SIG-M5 (cell line): ENCODE measurements at places on chromosomes 7 and 10.

GRCh38 chr10:49207936-49208487 is 19.8 kb upstream of the TMEM273 start:
- DNase-seq, result no peak

GRCh38 chr7:107387128-107387527 is 82.7 kb upstream of the GPR22 start:
- DNase-seq, result no peak

DNA sequence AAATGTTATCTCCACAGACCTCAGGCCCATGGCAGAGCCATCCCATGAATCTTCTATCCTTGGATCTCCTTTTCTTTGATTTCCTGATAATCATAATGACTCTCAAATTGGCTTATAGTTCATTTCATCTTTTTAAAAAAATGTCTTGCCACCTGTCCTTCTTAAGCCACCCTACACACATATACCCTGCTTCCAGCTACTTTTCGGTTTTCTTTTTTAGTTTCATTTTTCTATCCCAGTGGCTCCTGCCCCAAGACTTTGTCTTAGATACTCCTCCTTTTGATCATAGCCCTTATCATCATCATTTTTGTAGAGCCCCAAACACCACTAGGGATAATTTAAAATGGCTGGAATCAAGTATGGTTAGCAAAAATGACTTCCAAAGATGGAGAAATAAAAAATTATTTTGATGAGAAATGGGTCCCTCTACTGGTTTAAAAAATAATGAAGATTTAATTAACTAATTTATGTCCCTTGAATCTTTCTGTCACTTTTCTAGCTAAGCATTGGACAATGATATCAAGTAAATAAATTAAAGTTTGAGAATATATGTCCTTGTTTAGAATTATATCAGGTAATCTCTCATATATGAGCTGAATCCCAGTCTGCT is 277.3 kb upstream of the SEMA3D start:
- DNase-seq, result no peak

DNA sequence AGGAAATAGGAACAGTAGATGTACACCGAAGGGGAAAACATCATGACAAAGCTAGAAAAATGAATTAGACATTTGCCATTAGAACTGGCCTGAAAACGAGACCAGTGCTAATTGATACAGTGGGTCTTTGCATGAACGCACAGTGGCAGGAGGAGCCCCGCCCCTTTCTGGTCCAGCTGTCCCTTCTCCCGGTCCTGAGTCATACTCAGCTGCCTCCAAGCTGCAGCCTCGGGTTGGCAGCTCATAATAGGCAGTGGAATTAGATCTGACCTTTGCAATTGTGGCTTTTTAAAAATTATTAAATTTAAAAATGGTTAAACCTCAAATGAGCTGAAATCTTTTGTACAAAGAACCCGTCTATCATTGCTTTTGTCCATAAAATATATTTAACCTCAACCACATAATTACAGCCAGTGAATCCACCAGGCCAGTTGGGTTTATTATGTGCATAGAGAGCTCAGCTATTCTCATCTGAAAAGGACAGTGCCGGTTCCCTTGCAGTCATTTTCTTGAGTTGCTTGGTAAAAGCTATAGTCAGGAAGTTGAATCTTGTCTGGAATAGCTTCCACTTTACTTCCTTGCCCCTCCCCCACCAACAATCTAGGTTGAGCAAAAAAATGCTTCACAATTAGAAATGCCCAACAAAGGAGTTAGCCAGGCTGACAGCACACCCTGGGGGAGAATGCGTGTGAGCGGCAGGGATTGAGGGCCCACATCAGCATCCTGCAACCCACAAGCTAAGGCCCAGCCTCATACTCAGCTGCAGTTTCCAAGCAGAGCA is 147.1 kb downstream of the BUB3 start:
- DNase-seq, result no peak

DNA sequence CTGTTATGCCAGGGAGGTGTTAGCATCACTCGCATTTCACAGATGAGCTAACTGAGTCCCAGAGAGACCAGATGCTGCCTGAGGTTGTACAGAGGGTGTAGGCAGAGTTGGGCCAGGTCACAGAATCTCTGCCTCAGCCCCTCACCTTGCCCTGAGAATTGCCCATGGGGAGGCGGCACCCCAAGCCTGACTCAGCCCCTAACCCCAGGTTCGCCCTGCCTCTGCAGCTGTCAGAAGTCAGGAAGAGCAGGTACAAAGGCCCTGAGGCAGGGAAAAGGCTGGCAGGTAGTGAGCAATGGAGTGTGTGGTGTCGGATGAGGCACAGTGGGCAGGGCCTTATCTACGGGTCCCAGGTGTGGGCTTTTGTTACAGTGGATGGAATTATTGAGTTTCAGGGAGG is 79.4 kb downstream of the MYL10 start:
- DNase-seq, result no peak

GRCh38 chr10:92538231-92538958 is 35.5 kb downstream of the IDE start:
- no peak for DNase-seq

GRCh38 chr10:10796774-10797415 is 220.8 kb upstream of the CELF2 start:
- DNase-seq, result no peak

DNA sequence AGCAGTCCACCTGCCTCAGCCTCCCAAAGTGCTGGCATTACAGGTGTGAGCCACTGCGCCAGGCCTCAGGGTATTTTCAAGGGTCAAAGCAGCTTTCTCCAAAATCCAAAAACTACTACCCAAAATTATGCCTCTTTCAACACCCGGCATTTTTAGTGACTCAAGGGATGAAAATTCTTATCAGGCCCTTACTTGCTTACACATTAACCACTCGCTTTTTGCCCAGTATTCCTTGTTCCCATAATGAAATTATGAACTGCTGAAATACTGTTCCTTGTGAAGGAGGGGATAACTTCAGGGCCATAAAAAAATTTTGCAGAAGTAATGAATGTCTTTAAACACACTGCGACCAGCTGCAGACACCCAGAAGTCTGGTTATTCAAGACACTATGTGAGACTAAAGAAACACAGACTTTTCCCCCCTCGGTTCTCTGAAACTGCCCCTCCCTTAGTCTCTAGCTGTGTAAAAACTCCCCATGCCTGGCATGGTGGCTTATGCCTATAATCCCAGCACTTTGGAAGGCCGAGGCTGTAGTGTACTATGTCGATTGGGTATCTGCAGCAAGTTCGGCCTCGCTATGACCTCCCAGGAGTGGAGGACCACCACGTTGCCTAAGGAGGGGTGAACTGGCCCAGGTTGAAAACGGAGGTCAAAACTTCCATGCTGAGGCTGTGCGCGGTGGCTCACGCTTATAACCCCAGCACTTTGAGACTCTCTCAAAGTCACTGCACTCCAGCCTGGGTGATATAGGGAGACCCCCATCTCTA is 12.0 kb downstream of the FXYD4 start:
- DNase-seq, result no peak

DNA sequence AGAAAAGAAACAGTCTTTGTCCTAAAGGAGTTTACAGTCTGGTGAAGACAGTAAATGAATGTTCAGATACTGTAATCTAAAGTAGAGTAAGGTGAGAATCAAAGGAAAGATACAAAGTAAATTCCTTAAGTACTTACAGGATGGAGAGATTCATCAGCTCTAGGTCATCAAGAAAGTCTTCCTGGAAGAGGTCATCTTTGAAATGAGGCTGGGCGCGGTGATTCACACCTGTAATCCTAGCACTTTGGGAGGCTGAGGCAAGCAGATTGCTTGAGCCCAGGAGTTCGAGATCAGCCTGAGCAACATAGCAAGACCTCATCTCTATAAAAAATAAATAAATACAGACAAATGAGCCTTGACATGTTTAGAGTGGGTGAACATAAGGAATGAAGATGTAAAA is 18.3 kb downstream of the FHIP2A start:
- no peak for DNase-seq

DNA sequence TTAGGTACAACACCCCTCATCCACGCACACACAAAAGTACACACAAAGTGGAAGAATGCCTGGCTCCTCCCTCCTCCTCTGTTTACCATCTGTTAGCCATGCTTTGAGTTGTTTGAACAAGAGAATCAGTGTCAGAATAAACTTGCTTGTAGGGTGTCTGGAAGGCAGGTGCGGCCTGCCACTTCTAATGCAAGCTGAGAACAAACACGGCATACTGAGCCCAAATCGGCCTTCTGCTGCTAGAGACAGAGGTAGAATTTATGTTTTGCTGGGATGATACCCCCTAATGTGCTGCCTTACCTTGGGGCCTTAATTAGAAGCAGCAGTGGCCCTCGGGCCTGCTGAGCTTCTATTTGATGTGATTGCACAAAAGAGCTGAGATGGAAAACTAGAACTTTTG is 24.9 kb upstream of the FAM180A start:
- DNase-seq, result no peak

- DNase-seq, result no peak
Measured at GRCh38 chr7:107966711-107967110, 36.2 kb downstream of the LAMB1 start.

GRCh38 chr10:110859973-110860376 is 11.8 kb upstream of the PDCD4 start:
- peak; percentile 89 for DNase-seq

- no peak for DNase-seq
Measured at GRCh38 chr7:138247568-138248333, 171.5 kb downstream of the AKR1D1 start.

DNA sequence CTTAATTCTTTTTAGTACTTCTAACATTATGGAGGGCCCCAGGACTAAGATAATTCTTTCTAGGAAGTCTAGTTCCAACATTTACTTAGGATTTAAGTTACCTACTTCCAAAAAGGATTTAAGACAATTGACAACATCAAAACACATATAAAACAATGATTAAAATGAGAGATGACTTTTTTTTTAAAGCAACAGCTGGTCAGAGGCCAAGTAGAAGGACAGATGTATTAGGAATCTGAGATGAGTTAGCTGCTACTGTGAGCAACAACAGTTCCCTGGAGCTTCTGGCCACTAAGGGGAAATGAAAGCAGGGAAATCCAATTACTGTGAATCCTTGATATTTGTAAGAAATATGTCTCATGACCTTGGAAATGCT is 222.3 kb downstream of the PHTF2 start:
- no peak for DNase-seq

- DNase-seq, result no peak
Measured at GRCh38 chr10:31959461-31960173, 31.0 kb upstream of the ARHGAP12 start.

GRCh38 chr7:38796626-38797501 is 112.1 kb downstream of the VPS41 start:
- no peak for DNase-seq

DNA sequence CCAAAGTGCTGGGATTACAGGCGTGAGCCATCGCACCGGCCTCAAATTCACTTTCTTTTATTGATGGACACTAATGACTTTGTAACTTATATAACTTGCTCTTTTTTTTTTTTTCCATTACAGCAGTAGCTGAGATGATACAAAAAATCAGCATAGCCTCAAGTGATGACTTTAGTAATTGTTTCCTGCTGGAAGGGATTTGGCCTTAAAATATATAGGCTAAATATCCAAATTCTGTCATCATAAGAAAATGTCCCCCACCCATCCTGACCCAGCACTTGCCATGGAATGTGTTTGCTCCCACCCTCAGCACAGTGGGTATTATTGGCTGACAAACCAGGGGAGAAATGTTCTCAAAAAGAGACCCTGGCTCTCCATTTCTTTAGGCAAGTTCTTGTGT is 1264.1 kb upstream of the AUTS2 start:
- DNase-seq, result no peak

- no peak for DNase-seq
Measured at GRCh38 chr10:48604991-48605508, at the start of gene ARHGAP22. ARHGAP22 (minus strand) TSS chr10:48605073; CDS start chr10:48604796, 277 bp downstream.

- no peak for DNase-seq
Measured at GRCh38 chr7:149854611-149855360, 16.6 kb downstream of the ZNF862 start.

DNA sequence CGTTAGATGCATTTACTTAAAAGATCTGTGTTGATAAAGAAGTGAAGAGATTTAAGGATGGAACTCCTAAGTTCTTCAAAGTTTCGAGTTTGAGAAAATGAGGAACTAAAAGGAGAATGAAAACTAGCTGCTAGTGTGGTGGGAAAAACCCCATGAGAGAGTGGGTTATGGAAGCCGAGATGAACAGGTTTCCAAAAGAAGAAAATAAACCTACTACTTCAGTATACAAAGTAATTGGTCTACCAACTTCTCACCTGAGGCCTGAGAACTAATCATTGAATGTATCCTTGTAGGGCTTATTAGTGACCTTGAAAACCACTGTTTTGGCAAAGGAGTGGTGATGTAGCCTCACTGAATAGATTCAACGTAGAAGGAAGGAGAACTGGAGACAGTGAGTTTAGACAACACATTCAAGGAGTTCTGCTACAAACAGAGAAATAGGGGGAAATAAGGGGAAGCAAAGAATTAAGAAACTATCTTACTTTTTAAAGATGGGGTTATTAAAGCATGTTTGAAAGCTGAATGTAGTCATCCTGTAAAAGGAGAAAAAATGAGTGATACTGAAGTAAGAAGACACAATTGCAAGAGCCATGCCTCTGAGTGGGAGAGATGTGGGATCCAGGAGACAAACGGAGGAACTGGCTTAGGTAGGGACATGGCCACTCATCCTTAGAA is 50.8 kb downstream of the CH25H start:
- DNase-seq, result no peak

DNA sequence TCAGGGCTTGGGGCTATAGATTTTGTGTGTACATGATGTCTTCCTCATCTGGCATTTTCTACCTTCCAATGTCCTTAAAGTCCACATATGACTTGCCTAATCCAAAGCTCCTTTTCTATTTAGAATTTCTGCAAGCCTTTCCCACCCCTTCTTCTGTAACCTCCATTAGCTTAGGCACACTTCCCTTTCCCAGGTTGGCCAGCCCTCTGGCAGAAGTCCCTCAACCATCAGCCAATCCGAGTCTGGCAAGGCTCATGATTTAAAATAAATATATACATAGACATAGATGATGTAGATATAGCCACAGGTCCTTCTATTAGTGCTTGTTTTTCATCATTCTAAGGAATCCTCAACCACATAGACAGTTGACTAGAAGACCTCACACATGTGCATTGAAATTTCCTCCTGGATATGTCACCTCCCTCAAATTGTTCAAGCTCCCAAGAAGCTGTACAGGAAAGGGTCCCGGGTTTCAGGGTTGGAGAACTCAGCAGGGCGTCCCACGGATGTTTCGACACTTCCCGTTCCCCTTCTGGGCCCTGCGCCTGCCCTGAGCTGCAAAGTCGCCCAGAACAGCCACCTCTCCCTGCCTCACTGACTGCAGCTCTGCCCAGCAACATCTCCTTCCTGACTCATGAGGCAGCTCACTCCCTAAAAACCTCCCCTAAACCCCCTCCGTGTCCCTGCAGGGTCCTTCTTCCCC is 20.4 kb upstream of the PIK3AP1 start:
- DNase-seq, result peak; percentile 72

DNA sequence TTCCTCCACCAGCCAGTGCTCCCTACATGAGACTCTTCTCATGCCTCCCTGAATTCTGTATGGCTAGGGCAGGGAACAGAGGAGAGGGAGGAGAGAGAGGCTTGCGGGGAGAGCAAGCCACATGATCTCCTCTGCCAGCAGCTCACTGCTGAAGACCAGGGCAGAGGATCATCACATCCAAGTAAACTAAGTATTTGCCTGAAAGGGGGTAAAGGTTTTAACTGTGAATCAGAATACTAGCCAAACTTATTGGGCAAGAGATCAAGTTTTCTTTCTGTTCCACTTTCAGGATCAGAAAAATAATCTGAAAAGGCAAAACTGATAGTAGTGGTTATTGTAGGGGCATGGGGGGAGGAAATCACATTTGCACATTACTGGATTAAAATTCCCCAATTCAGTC is 17.8 kb upstream of the ERCC6 start:
- no peak for DNase-seq
